ENCODE measurements at places on chromosomes 5 and 9.

DNA sequence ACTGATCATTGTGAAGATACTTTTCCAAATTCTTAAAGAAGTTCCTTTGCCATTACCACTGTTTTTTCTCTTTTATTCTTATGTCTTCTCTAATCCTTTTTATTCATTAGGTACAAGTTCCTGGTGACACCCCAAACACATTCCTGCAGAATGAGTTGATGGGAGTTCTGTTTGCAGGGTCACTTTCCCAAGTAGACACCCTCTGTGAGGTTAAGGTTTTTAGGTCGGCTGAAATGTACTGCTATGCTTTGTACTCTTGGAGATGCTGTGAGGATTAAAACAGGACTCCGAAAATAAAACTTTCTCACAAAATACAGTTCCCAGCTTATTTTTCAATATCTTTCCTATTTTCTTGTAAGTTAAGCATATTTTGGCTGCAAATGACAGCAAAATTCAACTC lies 143.3 kb upstream of the TLE4 start:
- no peak for DNase-seq

DNA sequence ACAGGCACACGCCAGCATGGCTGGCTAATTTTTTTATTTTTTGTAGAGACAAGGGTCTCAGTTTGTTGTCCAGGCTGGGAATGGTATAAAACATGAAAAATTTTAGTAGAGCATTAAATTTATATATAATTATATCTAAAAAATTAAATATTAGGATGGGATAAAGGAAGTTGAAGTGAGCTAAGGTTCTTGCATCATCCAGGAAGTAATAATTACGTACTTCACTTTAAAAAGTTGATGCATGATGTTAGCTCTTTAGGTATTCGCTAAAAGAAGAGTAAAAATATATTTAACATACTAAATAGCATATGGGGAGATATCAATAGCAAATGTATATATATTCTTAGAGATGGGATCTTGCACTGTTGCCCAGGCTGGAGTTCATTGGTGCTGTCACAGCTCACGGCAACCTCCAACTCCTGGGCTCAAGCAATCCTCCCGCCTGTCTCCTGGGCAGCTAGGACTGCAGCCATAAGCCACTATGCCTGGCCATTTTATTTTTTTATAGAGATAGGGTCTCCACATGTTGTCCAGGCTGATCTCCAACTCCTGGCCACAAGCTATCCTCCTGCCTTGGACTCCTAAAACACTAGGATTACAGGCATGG lies 12.3 kb downstream of the DCAF10 start:
- DNase-seq, result no peak

GRCh38 chr5:980001-980588 lies 28.5 kb upstream of the NKD2 start:
- no peak for DNase-seq

- DNase-seq, result no peak
These were observed 7.0 kb upstream of the AK1 start for GRCh38 chr9:127884427-127884911.

DNA sequence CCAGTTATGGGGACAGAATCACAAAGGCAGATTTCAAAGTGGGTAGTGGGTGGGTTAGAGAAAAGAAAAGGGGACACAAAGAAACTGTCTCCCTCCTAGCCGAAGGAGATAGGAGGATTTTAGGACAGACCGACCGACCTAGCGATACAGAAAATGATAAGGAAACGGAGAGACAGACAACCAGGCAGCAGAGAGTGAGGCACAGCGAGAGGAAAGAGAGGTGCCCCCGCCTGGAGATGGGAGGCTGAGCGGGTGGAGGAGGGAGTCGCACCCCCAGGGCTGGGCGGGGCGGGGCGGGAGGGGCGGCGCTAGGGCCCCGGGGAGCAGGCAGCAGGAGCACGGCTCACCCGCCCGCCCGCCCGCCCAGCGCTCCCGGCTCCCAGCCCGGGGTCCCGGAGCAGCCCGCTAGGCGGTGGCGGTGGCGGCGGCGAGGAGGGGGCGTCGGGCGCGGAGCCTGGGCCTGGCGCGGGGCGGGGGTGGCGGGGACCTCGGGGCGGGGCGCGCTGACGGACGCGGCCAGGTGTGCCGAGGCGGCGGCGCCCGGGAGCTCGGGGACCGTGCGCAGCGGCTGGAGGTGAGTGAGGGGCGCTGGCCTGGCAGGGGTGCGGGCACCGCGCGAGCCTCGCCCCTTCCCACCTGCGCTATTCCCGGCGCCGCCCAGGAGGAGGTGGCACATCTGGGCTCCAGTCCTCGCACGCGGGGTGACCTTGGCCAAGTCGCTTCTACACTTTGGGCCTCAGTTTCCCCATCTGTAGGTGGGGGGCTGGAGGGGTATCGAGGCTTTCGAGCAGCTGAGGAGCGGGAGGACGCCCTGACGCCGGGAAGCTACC lies 15.9 kb upstream of the SYNPO start:
- no peak for DNase-seq

GRCh38 chr5:62960781-62961180 lies 382.2 kb downstream of the LRRC70 start:
- no peak for DNase-seq

DNA sequence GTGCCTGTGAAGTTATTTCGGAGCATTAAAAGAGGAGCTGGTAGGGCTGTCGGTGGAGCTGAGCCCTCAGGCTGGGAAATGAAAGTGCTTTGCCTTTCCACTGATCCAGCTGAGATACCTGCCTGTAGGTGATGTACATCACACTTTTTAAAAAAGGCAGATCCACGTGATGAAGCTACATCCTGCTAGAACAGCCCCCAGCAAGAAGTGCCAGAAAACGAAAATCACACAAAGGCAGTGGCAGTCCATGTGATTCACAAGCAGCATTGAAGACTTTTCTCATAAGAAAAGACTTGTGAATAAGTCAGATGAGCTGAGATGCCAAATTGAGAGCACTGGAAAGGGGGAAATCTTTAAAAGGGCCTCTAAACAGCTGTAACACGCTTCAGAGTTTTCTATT lies 765.1 kb downstream of the PTPRD start:
- no peak for DNase-seq

DNA sequence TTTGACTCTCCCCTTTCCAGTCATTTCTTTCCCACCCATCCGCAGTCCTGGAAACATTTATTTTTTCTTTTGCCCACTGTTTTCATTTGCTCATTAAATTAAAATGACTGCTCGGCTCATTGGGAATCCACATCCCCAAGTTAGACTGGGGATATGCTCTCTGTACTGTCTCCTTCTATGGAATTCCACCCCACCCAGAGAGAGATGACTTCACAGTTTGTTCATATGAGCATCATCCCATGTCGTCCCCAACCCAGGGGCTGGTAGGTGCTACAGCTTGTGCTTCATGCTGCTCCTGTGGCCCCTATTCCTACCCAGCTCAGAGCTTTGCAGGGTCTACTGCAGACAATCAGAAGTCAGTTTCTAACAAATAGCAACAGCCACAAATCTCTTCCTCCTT lies 16.5 kb upstream of the RARS1 start:
- no peak for DNase-seq

- DNase-seq, result no peak
These were observed 140.6 kb upstream of the MOCS2 start for GRCh38 chr5:53250201-53250550.

- DNase-seq, result no peak
These were observed 286.9 kb downstream of the GADD45G start for GRCh38 chr9:89891591-89892304.

DNA sequence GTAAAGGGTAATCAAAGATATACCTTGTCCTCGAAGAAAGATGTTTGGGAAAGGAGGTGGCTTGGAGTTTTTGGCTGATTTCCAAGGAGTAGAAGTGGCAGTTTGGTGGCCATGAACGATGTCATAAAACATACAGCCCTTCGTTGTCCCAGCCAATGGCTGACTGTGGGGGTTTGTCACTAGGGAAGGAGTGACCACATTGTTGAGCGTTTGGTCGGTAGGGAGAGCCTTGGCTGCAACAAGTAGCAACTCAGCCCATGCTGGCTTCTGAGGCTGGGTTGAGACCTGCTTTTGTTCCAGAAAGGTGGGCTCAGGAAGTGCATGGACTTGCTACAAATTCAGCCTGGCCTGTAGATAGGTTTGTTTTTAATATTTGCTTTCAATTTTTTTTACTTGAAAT lies 128.3 kb downstream of the BOD1 start:
- DNase-seq, result no peak

- no peak for DNase-seq
These were observed 54.0 kb downstream of the CTNNA1 start for GRCh38 chr5:138807182-138807581.

DNA sequence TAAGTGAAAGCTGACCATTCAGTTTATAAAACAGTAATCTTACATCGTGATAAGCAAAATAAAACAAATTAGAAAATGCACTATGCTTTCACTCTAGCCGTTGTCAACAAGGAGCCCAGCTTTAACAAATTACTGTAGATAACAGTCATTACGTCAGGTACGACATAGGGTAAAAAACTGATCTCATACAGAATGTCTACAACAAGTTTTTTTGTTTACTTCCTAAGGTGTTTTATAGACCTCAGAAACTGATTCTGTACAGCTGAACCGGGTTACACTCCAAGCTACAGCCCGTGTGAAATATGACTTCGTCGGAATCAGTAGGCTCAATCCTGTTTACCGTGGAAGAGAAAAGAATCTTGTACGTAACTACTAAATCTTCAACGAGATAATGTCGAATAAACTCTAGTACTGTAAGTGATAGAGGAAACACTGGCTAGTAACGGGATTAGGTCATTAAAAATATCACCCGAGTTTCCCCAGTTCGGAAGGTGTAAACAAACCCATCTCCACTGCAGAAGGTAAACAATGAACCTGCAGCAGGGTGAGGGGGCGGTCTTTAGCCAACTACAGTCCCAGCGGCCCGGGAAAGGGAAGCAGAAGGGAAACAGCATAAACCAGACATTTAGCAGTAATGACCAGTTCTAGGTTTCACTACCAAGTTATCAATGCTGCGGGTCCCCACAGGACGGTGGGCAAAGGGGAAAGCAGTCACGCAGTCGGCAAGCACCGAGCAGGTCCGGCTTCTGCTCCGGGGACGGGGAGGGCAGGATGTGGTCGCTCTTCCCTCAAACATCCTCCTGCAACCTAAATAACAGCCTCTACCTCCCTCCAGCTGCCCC lies 1.1 kb downstream of the RICTOR start:
- DNase-seq, result no peak

DNA sequence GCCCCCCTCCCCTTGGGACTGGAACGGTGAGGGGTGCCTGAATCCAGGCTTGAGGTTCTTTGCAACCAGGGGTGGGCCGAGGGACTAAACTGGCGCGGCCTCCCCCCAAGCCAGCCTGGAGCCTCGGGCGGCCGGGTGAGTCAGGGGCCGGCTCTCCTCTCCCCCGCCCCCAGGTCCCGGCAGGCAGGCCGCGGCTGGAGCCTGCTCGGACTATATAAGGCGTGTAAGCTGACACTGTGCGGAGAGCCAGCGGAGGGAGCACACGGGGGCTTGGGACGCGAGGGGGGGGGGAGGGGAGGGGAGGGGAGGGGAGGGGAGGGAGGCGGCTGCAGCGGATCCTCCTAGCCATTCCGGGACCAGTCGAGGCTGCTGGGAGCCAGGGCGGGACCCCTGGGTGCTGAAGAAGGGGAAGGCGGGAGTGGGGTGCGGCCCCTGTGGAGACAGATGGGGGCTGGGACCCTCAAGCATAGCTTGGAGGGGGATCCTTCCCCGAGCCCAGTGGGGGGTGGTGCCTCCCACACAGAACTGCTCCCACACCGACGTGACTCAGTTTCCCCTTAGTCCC lies 595 bp downstream of the PDLIM7 start:
- peak; percentile 67 for DNase-seq

DNA sequence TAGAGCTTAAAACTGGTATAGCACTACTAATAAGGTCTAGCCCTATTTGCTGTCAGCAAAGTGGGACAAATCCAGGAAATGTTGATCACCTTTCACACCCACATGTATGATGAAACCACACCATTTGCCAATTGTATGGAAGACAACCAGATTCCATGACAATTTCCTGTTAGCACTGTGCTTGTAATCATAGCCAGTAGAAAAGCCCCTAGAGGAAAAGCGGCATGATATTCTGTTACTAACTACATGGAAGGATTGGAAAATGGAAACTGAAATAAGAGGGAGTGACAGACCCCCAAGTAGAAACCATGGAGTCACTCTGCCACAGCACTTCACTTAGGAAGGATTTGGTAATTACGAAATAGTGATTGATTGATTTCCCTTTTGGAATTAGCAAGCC lies 923 bp downstream of the SPATA6L start:
- DNase-seq, result no peak

GRCh38 chr5:10969684-10970180 lies 208.7 kb upstream of the DAP start:
- DNase-seq, result no peak

- DNase-seq, result no peak
These were observed 2.5 kb upstream of the AQP7 start for GRCh38 chr9:33404788-33405362.

DNA sequence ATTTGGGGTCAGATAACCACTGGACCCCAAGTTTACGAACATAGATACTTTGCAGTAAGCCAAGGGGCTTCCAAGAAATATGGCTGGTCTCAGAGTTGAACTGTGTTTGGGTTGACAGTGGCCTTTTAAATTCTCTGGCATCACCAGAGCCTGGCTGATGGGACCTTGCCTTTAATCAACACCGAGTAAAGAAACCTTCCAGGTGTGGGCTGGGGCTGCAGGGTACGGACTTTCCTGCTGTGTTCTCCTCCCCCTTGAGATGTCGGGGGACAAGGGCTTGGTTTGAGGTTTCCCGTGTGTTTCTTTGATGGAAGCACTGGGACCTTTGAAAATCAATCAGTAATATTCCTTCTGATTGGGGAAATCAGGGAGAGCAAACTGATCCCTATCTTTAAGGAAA lies 140.1 kb downstream of the MTX3 start:
- no peak for DNase-seq

DNA sequence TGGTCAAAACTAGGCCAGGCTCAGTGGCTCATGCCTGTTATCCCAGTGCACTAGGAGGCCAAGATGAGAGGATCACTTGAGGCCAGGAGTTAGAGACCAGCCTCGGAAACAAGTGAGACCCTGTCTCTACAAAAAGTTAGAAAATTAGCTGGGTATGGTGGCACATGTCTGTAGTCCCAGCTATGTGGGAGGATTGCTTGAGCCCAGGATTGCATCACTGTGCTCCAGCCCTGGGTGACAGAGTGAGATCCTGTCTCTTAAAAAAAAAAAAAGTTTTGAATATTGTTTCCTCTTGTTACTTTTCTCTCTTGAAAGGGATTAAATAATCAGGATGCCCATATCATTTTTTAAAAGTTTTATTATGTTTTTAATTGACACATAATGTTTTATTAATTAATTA lies 7.6 kb downstream of the ARHGEF37 start:
- no peak for DNase-seq

DNA sequence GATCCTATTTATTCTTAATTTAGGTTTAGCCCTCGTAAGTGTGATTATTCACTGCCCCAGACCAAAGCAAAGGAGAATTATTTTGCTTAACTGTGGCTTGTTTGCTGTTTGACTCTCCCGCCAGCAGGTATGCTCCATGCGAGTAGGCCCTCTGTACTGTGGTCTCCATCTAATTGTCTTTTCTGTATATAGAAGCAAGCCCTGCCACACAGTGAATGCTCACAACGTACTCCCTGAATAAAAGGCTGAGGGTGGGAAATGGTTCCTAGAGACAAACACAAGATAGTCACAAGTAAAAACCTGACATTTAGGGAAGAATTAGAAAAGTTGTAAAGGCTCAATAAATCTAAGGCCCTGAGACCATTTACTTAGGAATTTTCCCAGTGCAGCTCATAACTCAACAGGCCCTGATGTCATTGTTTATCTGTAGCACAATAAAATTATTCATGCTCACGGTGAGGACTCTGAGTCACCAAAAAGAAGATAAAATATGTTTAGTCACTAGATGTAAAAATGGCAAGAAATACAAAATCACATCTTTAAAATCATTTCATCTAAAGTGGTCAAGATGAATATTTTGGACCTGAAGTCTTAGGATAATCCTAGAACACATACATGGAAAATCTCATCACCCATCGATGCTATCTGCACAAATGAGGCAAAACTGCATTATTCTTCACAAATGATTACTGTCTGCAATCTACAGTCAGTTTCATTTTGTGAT lies 473.2 kb downstream of the ENC1 start:
- no peak for DNase-seq
